ENCODE measurements at places on chromosomes 7 and 10. TPM values are rescaled to one million over a fixed set of nuclear protein-coding genes. Genes with fewer than 3 reads are reported as not detected.

FAM131B gene
- total RNA-seq, result 111 TPM

SUN3 gene
- not detected for total RNA-seq

BICC1 gene
- 0.12 TPM for total RNA-seq

LIPM gene
- not detected for total RNA-seq

Data from glutamatergic neuron (in vitro differentiated cells).